ENCODE measurements at places on chromosomes 11 and 22. TPM values are rescaled to one million over a fixed set of nuclear protein-coding genes. Genes with fewer than 3 reads are reported as not detected.

Gene POLR3H
- 25.2 TPM for total RNA-seq

Gene TSSK2
- not detected for total RNA-seq

Gene WNT7B
- 0.29 TPM for total RNA-seq

Gene PATE2
- 0.44 TPM for total RNA-seq

Gene NRXN2
- total RNA-seq, result 15.9 TPM

Gene LMO2
- 2.4 TPM for total RNA-seq

Gene SMC1B
- total RNA-seq, result not detected

Gene MMP10
- total RNA-seq, result 0.19 TPM

Gene ABTB2
- total RNA-seq, result 1.2 TPM

Gene OR4S2
- total RNA-seq, result not detected

Gene VPS37C
- total RNA-seq, result 6.0 TPM

Gene OR52N4
- total RNA-seq, result not detected

Gene DRICH1
- total RNA-seq, result not detected

Gene APOL4
- 4.3 TPM for total RNA-seq

Gene IFITM10
- total RNA-seq, result 1.6 TPM

Gene PPFIA1
- 30.8 TPM for total RNA-seq

Gene APOL5
- total RNA-seq, result not detected

Gene OR5B21
- total RNA-seq, result not detected

Gene SEC14L2
- 30.1 TPM for total RNA-seq

Gene KDM4E
- not detected for total RNA-seq

Gene HTR3A
- total RNA-seq, result not detected

All from cardiac ventricle fibroblast (primary cell).